Activated CD8-positive, alpha-beta memory T cell treated with anti-CD3 and anti-CD28 coated beads for 4 hours (primary cell): ENCODE measurements at places on chromosomes 4 and X.

DNA sequence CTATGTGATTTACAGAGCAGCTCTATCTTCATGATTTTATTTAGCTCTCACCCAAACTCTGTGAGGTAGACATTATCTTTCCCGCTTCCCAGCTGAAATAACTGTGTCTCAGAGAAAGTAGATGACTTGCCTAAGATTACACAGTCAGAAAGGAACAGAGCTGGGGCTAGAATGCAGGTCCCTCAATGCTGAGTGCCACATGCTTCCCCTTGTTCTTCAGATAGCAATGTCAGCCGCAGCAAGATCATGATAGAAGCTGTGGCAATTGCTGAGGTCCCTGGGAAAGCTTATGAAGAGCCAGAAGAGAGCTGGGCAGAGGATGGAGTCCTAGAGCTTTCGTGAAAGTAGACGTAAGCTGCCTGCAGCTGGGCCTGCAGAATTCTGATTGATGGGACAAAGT is 11.1 kb upstream of the GABRE start:
- no peak for DNase-seq

GRCh38 chrX:20461002-20461401 is 194.3 kb upstream of the RPS6KA3 start:
- DNase-seq: no peak

- DNase-seq: no peak
Observed at GRCh38 chr4:150821641-150822040, 193.4 kb downstream of the LRBA start.

DNA sequence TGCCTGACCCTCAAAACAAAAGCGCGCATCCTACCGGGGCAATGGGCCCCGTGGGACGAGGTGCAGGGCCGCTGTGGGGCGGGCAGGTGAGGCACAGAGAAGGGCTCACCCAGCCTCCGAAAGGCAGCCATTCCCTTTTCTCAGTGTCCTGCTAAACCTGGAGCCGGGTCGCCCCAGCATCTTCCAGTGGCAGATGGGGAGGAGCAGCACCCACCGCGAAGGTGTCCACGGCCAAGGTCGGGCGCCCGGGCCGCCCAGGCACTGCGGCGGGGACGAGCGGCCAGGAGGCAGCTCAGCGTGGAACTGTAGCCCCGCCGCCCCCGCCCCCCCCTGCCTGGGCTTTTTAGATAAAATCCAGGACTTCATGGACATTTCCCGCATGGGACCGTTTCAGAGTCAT is 19.2 kb upstream of the TLR1 start:
- no peak for DNase-seq

DNA sequence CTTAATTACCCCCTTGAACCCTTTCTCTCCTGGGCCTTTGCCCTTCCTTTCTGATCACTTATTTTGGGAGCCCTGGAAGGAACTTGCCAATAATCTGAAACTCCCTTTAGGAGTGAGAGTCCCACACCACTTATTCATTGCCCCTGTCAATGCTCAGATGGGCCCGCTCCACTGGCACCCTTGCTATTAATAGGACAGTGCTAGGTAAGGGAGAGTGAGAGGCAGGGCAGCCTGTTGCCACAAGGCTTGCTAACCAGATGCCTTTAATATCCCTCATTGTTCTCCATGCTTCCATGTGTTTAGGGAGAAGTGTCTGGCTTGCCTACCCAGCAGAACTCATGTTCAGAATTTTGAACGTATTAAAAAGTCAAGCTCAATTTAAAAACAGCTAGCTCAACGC is 1.7 kb upstream of the NHS start:
- no peak for DNase-seq

- no peak for DNase-seq
Observed at GRCh38 chr4:173189117-173189693, 20.6 kb downstream of the GALNT7 start.

GRCh38 chr4:168978001-168978700 is 31.9 kb downstream of the CBR4 start:
- no peak for DNase-seq

DNA sequence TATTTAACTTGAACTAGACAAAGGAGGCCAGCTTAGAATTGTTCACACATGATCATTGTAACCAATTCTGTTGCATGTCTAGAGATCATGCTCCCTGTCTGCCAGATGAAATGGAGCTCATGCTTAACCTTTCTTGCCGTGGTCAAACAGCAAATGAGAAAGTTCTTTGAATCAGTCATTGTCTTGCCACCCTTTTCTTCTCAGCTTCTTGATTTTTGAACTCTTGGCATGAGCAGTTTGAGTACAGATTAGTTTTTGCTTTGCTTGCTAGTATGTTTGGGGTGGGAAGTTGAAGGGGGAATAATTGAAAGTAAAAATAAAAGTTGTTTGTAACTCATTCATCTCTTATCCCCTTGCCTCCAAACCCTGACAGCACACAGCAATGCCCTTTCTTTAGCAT is 4.7 kb downstream of the MTM1 start:
- DNase-seq: no peak

GRCh38 chrX:43266487-43266886 is 389.6 kb upstream of the MAOA start:
- DNase-seq: no peak

- DNase-seq: no peak
Observed at GRCh38 chr4:38086151-38086848, 126.1 kb downstream of the PTTG2 start.

DNA sequence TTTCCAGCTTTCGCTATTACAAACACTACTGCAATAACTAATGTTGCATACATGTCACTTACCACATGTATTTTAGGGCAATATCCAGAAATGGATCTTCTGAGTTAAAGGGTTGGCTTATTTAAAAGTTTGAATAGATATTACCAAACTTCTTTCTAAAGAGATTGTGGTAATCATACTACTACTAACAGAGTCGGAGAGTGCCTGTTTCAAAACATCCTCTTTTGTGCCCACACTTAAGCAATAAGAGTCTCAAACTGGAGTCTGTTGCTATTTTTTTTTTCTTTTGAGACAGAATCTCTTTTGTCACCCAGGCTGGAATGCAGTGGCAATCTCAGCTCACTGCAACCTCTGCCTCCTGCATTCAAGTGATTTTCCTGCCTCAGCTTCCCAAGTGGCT is 35.8 kb downstream of the FGFBP1 start:
- no peak for DNase-seq

DNA sequence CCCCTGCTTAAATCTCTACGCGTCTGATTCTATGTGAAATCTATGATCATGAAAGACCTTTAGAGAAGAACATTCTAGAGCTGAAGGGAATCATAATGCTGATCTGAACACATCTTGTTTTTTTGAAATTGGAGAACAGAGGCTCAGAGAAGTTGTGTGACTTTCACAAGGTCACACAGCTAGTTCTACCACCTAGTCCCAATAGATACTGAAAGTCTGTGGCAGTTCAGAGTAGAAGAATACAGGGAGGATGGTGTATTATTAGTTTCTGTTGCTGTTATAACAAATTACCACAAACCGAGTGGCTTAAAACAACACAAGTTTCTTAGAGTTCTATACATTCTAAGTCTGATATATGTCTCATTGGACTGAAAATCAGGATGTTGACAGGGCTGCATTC is 14.5 kb downstream of the CYP2U1 start:
- no peak for DNase-seq

DNA sequence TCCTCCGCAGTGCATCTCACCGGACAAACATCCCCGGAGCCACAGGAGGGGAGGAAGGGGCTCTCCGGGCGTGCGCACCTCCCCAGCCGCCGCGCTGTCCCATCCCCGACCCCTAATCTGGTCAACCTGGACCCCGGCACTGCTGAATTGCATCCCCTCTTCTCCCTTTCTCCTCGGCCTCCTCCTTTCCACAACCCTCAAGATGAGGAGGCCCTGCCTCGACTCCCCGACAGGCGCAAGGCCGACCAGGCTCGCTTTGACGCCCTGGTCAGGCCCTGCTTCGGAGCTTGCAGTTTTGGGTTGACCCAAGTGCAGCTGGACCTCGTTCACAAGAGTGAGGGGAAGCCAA is 2.3 kb downstream of the PDGFRA start:
- DNase-seq: no peak

GRCh38 chr4:82666970-82667665 is 105.3 kb upstream of the TMEM150C start:
- no peak for DNase-seq

GRCh38 chr4:169253904-169254303 is 16.9 kb downstream of the SH3RF1 start:
- DNase-seq: no peak

DNA sequence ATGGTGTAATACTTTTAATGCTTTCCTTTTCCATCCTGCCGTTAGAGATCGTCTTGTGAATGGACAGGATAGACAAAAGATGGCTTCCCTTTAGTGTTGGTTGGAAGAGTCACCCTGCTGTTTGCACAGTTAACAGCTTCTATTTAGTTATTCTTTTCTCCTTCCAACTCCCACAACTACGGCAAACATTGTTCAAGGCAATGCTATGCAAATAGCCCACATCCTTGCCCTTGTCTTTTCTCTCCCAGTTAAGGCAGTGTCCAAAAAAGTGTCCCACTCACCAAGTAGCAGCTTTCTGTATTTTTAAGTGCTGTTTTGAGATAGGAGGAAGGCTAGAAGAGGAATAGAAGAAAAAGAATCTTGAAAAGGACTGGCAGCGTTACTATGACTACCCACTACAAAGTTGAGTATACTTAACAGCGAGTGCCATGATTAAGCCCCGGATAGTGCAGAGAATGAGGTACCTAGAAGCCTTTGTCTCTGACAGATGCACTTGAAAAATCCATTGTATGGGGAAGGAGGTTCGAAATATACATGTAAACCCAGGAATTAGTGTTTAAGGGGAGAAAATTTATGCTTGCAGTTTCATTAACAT is 12.1 kb upstream of the RUFY3 start:
- no peak for DNase-seq

GRCh38 chrX:113644426-113644825 is 803.8 kb upstream of the AMOT start:
- no peak for DNase-seq

DNA sequence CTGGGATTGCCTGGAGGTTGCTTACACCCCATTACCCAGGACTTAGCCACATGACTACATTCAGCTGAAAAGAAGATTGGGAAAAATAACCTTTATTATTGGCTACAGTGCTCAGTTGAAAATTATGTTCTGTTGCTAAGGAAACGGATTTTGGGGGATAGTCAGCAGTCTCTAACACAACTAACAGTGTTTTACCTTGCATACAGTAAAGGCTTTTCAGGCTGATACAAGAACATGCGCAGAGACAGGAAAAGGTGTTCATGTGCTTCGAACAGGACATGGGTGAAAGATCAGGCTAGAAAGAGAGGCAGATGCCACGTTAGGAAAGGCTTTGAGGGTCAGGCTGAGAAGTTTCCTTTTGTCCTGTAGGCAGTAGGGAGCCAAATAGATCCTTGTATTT is 14.8 kb upstream of the RHOH start:
- no peak for DNase-seq

DNA sequence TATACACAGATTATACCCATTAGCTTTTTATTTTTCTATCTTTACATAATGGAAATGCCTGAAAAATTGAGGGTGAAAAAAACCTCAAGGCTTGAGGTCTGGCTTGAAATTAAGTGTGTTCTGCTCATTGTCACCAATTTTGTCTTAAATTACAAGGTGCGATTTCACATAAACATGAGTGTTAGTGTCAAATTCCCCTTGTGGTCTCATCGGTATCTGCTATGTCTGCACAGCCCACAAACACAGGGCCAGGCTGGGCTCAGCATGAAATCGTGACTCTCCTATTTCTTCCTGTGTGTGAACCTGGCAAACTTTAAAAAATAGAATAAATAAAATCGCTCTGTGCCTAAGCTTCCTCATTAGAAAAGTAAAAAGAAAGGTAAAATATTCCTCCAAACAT is 109.1 kb downstream of the CRLF2 start:
- no peak for DNase-seq

GRCh38 chr4:43373201-43373600 is 480.7 kb downstream of the GRXCR1 start:
- DNase-seq: no peak
